Stimulated activated CD8-positive, alpha-beta memory T cell treated with anti-CD3 and anti-CD28 coated beads, Interleukin-4, amount 100 ng/mL, for 24 hours (primary cell): ENCODE measurements at places on chromosomes 7 and 10.

DNA sequence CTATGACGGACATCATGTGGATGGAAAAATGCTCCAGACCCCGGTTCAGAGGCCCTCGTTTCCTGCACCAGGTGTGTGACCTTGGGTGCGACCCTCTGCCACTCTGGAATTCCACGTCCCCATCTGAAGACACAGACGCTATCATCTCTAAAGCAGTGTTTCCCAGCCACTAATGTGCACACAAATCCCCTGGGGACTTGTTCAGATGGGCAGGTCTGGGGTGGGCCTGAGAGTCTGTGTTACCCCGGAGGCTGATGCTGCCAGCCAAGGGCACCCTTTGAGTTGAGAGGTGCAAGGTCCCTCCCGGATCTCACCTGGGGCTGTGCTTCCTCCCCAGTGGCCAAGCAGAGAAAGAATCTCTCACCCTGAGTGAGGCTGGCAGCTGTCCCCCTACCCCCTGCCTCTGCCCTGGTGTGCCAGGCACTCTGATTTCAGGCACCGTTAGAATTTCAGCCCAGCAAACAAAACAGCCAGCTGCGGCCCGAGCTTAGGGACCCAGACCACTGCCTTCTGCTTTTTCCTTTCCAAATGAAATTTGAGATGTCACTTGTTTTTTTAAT is 90.0 kb downstream of the SLIT1 start:
- no peak for DNase-seq

DNA sequence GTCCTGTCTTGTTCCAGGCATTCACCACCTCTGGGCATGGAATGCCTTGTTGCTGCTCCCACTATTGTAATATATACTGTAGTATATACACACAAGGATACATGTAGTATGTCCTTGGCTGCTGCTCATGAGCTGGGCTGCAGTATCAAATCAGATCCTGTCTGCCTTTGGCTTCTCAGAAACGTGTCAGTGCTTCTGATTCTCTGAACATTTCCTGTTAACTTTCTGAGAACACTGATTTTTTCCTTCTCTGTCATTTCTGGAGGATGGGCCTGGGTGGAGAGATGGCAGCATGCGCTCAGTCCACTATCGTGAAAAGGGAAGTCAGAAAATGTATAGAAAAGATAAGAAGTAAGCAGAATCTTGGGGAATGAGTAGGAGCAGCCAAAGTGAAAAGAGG is 12.2 kb downstream of the SFTPA2 start:
- DNase-seq = no peak

GRCh38 chr10:33772370-33773252 is 438.1 kb upstream of the NRP1 start:
- no peak for DNase-seq

DNA sequence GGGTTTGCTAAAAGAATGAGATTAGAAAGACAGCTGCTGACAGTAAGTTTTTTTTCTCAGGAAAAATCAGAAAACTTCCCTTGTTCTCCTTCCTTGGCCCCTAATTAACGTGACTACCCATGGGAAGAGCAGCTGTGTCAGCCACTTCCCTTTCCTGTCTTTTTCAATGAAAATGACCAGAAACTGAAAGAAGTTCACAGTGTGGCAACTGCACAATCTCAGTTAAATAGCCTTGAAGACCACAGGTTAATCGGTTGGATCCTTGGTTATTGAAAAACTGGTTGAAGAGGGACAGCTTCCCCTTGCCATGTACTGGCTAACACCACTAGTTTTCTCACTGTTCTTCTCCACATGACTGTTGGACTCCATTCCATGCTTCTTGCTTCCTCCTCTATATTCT is 148.8 kb upstream of the AGR3 start:
- no peak for DNase-seq

- DNase-seq = no peak
Observed at GRCh38 chr10:34176351-34176750, 638.7 kb downstream of the PARD3 start.

DNA sequence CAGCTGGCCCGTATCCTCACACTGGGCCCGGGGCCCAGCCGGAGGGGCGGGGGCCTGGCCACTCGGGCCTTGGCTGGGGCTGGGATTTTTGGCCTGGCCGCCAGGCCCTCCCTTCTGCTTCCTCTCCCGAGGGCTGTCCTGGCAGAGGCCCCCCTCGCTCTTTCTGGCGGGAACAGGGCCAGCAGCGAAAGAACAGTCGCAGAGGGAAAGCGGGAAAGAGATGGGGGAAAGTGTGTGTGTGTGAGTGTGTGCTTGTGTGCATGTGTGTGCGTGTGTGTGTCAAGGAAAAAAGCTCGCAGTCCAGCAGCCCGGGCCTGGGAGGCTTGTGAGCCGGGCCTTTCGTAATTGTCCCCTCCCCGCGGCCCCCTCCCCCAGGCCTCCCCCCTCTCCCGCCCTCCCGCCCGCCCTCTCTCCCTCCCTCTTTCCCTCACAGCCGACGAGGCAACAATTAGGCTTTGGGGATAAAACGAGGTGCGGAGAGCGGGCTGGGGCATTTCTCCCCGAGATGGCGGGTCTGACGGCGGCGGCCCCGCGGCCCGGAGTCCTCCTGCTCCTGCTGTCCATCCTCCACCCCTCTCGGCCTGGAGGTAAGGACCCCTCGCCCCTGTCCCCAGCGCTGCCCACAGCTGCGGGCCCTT is at the start of gene ELN:
Gene ELN (plus strand): TSS at position 491 of the 638 bp plus-strand sequence. CDS start 15 bp downstream, at position 506.
- no peak for DNase-seq

DNA sequence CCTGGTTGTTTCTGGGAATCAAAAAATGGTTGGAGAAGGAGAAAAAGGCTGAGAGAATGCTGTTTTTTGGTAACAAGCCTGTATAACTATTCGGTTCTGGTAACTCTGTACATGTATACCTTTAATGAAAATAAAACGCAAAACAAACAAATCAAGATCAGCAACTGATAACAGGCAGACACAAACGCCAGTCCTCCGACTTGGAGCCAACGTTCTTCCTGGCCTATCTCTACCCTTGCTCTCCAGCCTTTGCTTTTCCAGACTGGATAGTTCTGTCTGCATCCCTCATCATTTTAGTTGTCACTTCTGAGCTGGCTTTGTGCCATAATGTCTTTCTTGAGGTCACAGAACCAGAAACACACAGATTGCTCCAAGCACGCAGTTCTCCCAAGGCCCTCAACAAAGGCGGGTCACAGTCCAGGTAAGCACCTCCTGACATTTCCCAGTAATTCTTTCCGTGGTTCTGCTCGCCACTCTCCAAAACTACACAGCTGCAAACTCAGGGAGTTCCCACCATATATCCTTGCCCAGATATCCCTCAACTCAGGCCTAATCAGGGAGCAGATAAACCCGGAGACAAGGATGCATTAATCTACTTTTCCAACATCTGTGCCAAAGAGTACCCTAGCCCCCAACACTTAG is 20.2 kb downstream of the HIP1 start:
- DNase-seq = no peak

DNA sequence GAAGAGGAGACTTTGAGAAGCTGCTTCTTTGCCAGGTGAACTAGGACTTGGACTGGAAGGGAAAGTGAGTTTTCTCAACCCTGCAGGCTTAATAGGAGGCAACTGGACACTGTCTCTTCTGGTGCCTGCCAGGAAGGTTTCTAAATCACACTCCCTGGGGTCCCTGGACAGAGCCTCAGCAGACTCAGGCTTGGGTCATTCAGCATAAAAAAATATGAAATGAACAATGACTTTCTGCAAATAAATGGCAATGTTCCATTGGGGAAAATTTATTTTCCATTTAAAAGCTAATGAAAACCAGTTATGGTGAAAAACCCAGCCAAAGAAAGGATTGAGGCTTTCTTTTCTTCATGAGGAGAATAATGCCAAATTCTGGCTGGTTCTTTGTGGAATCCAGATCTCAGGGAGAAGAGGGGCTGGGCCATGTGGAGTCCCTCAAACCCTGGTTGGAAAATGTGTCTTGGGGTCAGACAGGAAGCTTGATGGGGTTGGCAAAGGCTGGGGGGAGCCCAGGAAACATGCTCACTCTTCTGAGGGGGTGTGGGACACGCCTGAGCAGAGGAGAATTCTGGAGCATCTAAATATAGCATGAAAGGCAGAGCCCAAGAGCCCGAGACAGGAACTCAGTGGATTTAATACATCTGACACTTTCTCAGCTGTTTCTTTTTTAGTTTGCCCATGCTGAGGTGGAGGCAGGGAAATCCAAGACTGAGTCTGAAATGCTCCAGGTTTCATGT is 65.2 kb upstream of the EMX2 start:
- DNase-seq = no peak

GRCh38 chr7:45215601-45216062 is 58.0 kb downstream of the RAMP3 start:
- DNase-seq = no peak
